NCI-H146 (cell line): ENCODE measurements at places on chromosomes 6 and 20.

- DNase-seq = no peak
These were observed 29.1 kb downstream of the RREB1 start for GRCh38 chr6:7136859-7137334.

DNA sequence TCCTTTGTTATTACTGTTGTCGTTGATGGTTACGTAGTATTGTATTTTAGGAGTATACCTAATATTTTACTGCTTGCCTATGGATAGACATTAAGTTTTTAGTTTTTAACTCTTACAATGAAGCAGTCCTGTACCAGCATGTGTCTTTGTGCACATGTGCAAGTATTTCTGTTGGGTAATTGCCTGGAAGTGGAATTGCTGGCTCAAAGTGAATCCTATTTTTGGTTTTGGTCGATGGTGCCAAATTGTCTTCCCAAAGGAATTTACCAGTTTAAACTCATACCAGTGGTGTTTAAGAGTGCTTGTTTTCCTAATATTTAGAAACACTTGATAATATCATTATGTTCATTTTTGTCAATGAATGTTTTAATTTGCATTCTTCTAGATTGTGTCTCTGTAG is 75.5 kb downstream of the ANKS1A start:
- no peak for DNase-seq

DNA sequence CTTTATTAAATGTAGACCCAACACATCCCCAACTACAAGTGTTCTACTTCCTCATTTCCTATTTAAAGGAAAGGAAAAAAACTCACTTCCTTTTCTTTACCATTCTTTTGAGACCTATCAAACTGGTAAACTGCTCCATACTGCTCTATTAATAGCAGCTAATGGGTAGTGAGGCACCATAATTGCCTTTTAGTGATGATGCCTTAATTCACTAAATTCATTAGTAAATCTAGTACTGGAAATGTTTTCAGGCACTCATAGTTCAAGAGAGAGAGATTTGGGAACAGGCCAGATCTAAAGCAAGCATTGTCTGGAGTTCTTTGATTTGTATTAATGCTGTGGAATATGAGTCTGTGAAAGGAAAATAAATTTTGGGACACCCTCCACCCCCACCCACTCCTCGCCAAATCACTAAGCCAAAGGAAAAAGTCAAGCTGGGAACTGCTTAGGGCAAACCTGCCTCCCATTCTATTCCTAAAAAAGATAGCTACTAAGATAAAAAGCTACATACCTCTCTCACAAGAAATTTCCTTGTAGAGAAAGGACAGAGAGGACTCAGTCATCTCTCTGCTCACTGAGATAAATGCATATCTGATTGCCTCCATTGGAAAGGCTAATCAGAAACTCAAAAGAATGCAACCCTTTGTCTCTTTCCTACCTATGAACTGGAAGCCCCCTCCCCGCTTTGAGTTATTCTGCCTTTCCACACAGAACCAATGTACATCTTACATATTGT is 13.6 kb upstream of the IBTK start:
- DNase-seq = no peak

DNA sequence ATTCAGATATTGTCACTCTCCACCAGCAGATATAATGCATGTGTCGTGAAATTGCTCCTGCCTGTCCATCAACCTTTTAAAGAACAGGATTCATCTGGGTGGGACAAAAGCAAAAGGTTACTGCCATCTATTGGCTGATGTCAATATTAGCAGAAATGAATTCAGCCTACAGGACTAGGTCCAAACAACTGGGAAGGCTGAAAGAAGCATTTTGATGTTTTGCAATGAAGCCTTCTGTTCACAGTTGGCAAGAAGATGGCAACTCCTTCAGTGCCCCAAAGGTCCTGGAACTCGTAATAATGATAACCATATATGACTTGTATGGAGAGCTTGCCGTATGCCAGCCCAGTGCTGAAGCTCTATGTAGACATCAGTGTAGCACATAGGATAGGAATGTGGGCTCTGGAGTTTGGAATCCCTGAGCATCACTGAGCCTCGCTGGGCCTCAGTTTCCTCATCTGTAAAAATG is 7.5 kb downstream of the BCAS1 start:
- peak; percentile 4 for DNase-seq
